ENCODE measurements at places on chromosomes 6 and 20. TPM values are rescaled to one million over a fixed set of nuclear protein-coding genes. Genes with fewer than 3 reads are reported as not detected.

DNA sequence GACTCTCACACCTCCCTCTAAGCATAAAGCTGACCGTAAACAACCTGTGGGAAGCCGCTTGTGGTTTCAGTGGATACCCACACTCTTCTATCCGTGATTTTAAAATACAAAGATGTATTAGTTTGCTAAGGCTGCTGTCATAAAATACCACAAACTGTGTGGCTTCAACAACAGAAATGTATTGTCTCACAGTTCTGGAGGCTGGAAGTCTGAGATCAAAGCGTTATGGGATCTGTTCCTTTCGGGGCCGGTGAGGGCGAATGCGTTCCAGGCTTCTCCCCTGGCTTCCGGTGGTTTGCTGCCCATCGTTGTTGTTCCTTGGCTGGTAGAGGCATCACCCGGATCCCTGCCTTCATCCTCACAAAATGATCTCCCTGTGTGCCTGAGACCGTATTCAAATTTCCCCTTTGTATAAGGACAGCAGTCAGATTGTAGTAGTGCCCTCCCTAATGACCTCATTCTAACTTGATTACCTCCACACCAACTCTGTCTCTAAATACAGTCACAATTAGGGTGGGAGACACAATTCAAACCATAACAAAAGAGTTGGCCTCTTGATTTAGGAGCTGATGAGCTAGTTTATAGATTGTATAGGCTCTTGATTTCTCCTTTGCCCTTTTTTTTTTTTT lies 210.6 kb upstream of the SOX4 start:
- no peak for DNase-seq

GRCh38 chr6:136751522-136751956 lies 40.7 kb downstream of the MAP3K5 start:
- no peak for DNase-seq

DNA sequence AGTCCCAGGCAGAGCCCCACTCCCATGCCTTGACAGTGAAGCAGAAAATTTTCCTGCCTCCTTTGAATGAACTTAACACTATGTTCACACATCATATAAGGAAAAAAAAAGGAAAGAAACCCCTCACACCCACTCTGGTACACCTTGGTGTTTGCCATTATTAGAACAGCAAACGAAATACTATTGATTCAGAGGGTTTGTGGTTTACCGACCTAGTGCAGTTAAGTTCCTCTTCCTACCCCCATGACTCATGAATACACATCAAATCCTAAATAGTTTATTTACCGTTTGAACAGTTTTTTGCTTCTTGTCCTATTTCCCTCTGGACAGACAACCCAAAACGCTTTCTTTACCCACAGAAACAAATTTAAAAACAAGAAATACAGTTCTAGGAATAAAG lies 237.7 kb downstream of the FOXA2 start:
- DNase-seq = no peak

GRCh38 chr6:21777846-21778245 lies 184.3 kb downstream of the SOX4 start:
- DNase-seq = no peak

GRCh38 chr6:126439040-126439439 lies 99.1 kb downstream of the CENPW start:
- no peak for DNase-seq

- peak; percentile 73 for DNase-seq
Observed at GRCh38 chr6:12012558-12013306, 620 bp downstream of the HIVEP1 start.

GRCh38 chr20:31508517-31509244 lies 5.6 kb upstream of the HM13 start:
- DNase-seq = no peak

- DNase-seq = no peak
Observed at GRCh38 chr6:100833972-100834574, 47.1 kb downstream of the ASCC3 start.

Gene CD83
- total RNA-seq = 1.6 TPM

DNA sequence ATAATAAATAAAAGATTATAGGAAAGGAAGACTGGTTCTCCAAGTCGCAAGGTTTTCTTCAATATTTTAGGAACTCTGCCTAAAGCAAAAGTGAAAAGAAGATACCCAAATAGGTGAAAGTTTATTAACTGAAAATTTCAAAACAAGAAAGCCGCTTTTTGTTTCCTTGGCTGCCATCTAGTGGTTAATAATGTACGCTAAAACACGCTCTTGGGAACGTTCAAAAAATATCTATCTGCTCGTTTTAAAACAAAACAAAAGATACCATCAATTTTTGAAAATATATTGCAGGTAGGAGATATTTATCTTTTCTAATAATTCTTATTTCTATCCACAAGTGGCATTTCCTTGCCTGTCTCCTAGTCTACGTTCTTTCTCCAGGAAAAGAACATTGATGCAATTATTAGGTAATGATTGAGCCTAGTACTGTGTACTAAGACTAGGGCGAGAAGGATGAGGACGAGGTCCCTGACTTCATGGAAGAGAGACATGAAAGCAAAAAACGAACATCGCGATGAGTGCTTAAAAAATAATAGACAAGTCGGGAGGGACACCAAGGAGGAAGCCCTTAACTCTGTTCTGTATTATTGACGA lies 97.2 kb downstream of the SPTLC3 start:
- no peak for DNase-seq

DNA sequence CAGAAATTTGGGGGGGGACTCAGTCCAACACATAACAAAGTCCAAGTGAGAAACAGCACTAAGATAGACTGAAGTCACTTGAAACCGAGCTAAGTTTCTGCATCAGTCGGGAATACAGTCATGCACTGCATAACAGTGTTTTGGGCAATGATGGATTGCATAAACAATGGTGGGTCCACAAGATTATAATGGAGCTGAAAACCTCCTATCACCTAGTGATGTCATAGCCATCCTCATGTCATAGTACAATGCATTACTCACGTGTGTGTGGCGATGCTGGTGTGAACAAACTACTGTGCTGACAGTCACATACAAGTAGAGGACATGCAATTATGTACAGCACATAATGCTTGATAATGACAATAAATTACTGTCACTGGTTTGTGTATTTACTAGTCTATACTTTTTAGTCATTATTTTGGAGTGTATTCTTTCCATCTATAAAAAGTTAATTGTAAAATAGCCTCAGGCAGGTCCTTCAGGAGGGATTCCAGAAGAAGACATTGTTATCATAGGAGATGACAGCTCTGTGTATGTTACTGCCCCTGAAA lies 154.5 kb upstream of the ECI2 start:
- no peak for DNase-seq

DNA sequence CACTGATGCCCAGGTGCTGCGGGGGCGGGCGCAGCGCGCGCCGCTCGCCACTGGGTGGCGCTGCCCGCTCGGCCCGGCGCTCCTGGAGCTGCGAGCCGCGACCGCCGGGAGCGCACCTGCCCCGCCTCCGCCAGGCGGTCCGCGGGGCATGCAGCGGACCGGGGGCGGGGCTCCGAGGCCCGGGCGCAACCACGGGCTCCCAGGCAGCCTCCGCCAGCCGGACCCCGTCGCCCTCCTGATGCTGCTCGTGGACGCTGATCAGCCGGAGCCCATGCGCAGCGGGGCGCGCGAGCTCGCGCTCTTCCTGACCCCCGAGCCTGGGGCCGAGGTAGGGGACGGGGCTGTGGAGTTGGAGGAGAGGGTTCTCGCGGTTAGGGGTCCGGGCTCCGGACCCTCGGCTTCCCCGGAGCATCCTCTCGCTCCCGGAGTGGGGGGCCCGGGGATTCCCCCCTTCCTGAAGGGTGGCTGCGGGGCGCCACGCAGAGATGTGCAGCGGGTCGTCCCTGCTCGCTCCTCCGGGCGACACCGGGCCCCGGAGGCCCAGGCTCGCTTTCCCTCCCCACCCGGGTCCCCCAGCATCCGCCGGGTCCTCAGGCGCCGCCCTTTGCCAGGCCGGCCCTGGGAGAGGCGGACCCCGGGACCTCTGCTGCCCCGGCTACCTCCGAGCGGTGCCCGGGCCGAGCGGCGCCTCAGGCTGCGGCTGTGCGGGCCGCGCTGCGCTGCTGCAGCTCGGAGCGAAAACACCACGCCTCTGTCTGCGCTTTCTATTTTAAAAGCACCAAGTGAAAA lies at the start of gene BCAS4:
Gene BCAS4, plus strand, starts transcription at position 216 of the 789 bp plus-strand sequence. Its CDS starts 23 bp downstream, at position 239.
- peak; percentile 81 for DNase-seq

Gene ZNF831
- total RNA-seq = 0.08 TPM

Gene RBBP8NL
- total RNA-seq = not detected

DNA sequence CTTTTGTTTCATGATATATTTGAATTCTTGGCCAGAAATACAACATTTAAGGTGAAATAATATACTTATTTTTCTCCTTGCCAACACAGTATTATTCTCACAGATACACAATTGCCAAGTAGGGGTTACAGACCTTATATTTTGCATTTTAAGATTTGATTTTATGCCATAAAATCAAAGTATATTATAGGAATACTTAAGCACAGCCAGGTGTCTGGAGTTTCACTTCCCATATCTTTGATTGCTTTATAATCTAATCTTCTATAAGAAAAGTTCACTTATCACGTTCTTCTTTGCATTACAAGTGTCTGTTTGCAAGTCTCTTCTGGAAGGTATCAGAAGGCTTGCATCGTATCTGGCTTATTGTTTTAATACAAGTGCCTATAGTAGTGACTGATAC lies 327.7 kb upstream of the MANEA start:
- no peak for DNase-seq

- no peak for DNase-seq
Observed at GRCh38 chr6:151291722-151292059, 51.9 kb downstream of the AKAP12 start.

Gene GRM4
- not detected for total RNA-seq

Gene LINC00237
- not detected for total RNA-seq

Gene KCNK16
- total RNA-seq = not detected

Gene DSP
- total RNA-seq = 350 TPM

GRCh38 chr20:64130876-64131275 lies 23.5 kb upstream of the NPBWR2 start:
- peak; percentile 7 for DNase-seq

DNA sequence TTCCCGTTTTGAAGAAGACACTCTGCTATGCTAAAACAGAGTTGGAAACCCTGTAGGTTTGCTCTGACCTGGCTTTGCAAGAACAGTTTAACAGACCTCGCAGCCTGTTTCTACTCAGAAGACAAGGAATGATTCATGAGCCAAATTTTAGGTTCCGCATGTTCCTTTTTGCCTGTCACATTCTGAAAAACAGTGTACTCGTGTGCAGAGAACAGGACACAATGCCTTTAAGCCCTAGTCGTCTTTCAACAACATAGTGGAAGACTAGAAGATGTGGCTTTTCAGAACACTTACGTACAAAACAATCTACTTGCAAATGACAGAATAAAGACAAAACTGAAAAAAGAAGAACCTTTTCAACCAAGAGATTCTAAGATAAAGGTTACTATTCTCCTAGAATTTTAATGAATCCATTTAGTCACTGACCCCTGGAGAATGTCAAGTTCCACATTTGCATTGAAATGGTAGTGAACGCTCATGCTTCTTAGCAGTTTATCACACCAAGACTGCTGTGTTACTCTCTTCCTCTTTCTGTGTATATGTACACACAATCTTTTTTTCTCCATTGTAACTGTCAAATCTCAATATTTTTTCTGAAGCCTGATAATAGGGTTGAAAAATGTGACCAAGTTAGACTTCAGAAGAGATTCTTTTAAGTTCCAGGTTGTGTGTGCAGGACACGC lies 220.7 kb upstream of the NRSN1 start:
- DNase-seq = no peak

Gene GGT7
- total RNA-seq = 21.0 TPM

DNA sequence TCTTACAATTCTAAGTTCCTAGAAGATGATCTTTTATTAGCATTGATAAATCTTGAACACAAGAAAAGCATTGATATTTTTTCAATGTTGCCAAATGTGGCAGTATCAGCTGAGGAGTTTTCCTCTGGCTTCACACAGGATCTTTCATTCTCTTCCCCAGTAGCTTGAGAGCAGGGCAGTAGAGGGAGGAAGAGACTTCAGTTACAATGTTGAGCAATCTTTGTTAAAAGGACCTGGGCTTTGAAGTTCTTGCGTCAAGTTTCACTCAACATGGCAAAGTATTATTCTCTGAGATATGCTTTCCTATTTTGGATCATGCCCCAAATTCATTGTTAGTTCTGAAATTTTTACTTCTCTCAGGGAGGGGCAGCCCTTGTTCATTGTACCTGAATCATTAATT lies 238.0 kb downstream of the COL12A1 start:
- DNase-seq = no peak

DNA sequence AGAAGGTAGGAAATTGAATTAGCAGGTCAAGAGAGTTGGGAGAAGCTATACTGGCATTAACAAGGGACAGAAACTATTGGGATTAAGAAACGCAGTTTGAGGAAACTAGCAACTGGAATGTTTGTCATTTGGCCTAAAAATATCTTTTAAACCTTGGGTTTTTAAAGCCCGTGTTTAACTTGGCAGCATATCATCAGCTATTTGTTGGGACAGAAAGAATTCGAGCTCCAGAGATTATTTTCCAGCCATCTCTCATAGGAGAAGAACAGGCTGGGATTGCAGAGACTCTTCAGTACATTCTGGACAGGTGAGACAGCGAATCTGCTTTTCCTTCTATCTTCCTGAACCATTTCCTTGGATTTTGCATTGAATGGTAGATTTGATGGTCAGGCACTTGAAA lies 17.8 kb downstream of the ACTR5 start:
- no peak for DNase-seq

DNA sequence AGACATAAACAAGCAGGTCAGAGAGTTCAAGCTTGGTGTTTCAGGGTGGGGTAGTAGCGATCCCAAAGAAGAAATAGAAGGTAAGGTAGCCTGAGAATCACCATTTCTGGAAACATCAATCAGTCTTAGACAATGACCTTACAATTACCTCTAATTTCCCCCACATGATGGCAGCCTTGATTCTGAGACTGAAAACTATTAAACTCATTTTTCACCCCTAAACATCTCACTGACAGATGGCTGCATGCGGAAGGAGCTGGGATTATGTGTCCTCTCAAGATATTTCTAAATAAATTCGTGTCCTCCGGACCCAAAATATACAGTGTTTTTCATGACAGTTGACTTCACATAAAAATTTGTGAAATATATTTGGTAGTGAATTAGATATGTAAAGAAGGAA lies 61.0 kb downstream of the KIF6 start:
- DNase-seq = no peak

GRCh38 chr6:152001408-152001807 lies 193.9 kb downstream of the ESR1 start:
- no peak for DNase-seq

DNA sequence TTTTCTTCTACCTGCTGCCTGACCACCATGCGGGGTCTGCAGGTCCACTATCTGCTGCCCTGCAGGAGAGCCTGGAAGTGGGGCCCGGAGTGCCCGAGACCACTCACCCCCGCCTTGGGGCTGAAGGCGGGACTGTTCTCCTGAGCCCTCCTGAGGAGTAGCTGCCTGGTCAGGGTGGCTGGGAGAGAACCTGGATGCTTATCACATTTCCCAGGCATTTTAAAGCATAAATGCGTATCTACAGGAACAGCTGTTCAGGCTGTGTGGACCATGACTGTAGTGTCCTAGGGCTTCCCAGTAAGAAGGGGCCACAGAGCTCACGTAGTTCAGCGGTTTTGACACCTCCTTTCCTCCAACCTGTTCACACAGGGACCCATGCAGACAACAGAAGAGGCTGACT lies 123.3 kb downstream of the AGPAT4 start:
- no peak for DNase-seq

GRCh38 chr20:58716476-58717277 lies 24.1 kb downstream of the NPEPL1 start:
- DNase-seq = peak; percentile 40

- no peak for DNase-seq
Observed at GRCh38 chr6:35368038-35368887, 25.9 kb downstream of the PPARD start.
